Activated naive CD8-positive, alpha-beta T cell treated with anti-CD3 and anti-CD28 coated beads, Interleukin-2, amount 10 ng/mL, durations not matched to agents 7 days and 5 days (primary cell): ENCODE measurements at places on chromosomes 5 and 9.

GRCh38 chr9:113594484-113595299 lies 131.2 kb downstream of the RGS3 start:
- no peak for DNase-seq

GRCh38 chr5:131514316-131515283 lies 120.4 kb downstream of the RAPGEF6 start:
- no peak for DNase-seq

- no peak for DNase-seq
Observed at GRCh38 chr5:133130387-133131118, 78.7 kb downstream of the HSPA4 start.

GRCh38 chr9:95736891-95737522 lies 138.5 kb upstream of the ERCC6L2 start:
- DNase-seq: no peak

DNA sequence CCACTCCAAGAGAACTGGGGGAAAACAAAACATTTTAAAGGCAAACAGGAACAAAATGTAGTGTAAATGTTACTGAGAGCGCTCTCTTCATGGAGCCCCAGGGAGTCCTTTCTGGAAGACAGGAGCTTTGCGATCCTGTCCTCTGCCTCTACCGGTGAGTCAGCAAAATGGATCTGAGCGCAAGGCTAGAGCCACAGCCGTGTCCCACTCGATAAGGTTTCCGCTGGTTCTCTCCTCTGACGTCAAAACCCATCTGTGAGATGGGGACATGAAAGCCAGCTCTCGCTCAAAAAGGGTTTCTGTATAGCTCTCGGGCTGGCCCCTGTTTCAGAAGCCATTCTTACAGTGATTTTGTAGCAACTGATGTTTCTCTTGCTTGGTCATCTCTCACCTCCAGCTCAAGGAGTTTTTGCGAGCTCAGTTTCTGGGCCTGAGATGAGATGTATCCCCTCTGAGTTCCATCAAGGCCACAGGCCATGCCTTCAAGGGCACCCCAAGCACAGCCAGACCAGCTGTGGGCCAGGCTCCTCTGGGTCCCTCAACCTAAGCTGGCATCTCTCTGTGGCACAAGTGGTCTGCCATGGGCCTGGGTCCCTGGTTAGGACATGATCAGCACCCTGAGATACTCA lies 101.6 kb downstream of the FSTL4 start:
- no peak for DNase-seq

GRCh38 chr5:67639313-67639712 lies 442.7 kb upstream of the CD180 start:
- no peak for DNase-seq

DNA sequence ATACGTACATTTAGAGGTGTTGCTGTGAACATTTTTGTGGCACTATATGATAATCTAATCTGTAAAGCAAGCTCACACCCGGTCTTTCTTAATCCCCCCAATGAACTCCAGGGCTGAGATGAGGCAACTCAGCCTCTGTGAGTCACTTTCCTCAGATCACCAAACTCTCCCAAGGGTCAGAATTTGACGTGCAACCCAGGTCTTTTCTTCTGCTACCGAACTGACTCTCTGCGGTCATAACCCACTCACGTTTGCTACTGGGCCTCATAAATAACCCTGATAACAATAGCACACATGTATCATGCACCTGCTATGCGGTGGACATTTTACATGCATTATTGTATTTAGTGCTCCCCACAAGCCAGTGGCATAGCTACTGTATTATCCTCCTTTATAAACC lies 153.1 kb downstream of the DROSHA start:
- DNase-seq: no peak

- DNase-seq: peak; percentile 82
Observed at GRCh38 chr5:174311531-174312269, 266.2 kb downstream of the NSG2 start.
